ENCODE measurements at places on chromosomes 1 and 21. TPM values are rescaled to one million over a fixed set of nuclear protein-coding genes. Genes with fewer than 3 reads are reported as not detected.

The CFAP45 gene
- 0.29 TPM for total RNA-seq

The OR6K3 gene
- total RNA-seq = not detected

The DNALI1 gene
- total RNA-seq = 6.5 TPM

The FAAH gene
- 2.4 TPM for total RNA-seq

The TMCC2 gene
- total RNA-seq = 2.9 TPM

The HAO2 gene
- not detected for total RNA-seq

The GSTM5 gene
- total RNA-seq = 2.1 TPM

The PLA2G2C gene
- not detected for total RNA-seq

The FMO4 gene
- total RNA-seq = 8.5 TPM

The CLDN17 gene
- not detected for total RNA-seq

The GBP5 gene
- total RNA-seq = under 0.01 TPM

The SMPDL3B gene
- under 0.01 TPM for total RNA-seq

The GPR25 gene
- not detected for total RNA-seq

The CYP4A11 gene
- not detected for total RNA-seq

The GPA33 gene
- total RNA-seq = not detected

The SPRR1A gene
- not detected for total RNA-seq

The SLC37A1 gene
- total RNA-seq = 6.9 TPM

The KRTAP26-1 gene
- not detected for total RNA-seq

The TLCD4 gene
- 2.4 TPM for total RNA-seq

The FCER1G gene
- total RNA-seq = 0.29 TPM

The LCE6A gene
- not detected for total RNA-seq

The EFNA4 gene
- total RNA-seq = 3.5 TPM

The ARHGAP30 gene
- not detected for total RNA-seq

The PRAMEF15 gene
- not detected for total RNA-seq

The FCRL6 gene
- total RNA-seq = not detected

The GNG4 gene
- total RNA-seq = under 0.01 TPM

The CFAP74 gene
- total RNA-seq = not detected
